ENCODE measurements at places on chromosomes 5 and 9. TPM values are rescaled to one million over a fixed set of nuclear protein-coding genes. Genes with fewer than 3 reads are reported as not detected.

The UHRF2 gene
- 59.2 TPM for total RNA-seq

DNA sequence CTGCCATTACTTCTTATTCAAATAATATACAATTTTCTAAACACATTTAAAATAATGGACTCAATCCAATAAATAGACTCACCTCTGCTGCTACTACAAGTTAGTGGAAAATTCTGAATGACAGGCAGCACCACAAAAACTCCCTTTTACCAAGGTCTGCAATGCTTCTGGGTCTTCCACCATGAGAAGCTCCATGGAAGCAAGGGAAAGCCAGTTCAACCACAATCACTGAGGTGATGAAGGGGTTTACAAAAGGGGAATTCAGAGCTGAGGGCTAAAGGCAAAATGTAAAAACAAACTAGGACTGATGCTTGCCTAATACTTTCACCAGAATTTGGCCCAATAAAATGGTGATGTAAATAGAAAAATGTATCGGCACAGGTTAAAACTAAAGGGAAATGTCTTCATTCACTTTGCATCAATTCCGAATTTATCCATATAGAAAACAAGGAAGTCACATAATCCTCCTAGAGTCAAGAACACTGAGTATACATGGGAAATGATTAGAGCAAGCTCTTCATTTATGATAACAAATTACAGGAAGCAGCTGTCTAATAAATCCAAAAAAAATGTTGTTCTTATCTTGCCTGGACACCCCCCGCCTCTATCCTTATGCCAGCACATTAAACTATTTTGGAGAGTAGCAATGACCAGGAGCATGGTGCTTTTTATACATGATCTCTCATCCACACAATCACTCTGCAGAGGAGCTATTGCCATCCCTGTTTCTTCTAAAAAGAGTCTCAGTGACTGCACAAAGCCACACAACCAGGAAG lies 66.3 kb upstream of the NFIB start:
- DNase-seq: no peak

GRCh38 chr5:79774171-79774854 lies 84.7 kb downstream of the CMYA5 start:
- DNase-seq: peak; percentile 38

The MARCHF11 gene
- 40.7 TPM for total RNA-seq

DNA sequence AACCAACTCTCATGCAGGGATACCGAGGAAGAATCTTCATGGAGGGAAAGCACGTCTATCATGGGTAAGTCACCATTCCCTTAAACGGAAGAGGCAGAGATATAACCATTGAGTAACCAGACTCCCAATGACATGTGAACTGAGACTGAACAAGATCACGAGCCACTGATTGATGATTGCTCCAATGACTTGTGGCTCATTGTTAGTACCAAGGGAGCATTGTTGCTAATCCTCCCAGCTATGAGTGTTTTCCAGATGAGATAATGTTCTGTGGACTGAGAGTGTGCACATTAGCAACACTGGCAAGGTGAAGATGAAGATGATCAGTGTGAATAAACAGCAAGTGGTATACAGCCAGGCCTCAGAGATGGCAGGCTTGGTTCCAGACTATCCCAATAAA lies 219.2 kb upstream of the MAP3K1 start:
- no peak for DNase-seq

GRCh38 chr9:88721025-88721424 lies 186.0 kb downstream of the NXNL2 start:
- no peak for DNase-seq

- DNase-seq: no peak
These were observed 6.2 kb downstream of the ZFYVE16 start for GRCh38 chr5:80414113-80414512.

DNA sequence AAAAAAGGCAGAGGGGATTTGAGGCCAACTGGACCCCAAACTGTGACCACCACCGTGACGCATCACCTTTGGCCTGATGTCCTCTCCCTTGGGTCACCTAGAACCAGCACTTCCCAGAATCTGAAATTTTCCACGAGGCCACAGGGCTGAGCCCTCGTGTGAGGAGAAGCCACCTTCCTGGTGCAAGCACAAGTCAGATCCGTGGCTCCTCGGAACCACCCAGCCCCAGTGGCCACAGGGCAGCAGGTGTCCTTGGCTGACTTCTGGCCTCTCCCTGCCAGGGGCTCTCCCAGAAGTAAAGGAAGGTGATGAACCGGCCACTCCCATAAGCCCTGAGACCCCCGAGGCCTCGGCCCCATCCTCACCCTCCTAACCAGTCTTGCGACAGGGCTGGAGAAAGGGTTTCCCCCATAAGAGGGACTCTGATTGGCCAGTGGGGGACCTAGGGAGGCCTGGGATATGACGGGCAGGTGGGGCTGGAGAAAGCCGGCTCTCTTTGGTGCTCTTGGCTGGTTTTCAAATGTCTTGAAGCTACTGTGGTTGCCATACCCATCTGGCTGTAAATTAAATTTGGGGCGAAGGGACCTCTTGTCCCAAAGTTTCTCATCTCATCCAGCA lies 20.9 kb upstream of the HMCN2 start:
- DNase-seq: no peak

DNA sequence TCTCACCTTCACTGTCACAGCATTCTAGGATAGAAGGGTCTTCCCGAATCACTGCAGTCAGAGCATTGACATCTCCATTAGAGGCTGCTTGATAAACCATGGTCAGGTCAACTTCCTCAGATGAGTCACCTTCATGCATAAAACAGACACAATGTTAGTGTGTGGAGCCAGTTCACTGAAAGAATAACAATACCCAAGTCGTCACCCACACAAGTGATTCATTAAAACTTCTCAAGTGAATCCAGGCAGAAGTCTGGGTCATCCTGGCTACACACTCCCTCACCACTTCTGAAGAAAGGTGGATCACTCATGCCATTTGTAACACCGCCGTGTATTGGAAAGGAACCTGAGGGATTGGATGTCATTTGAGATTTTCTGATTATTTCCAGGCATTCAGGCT lies 49.6 kb downstream of the ANKRD55 start:
- DNase-seq: no peak

GRCh38 chr5:77984587-77984986 lies 208.4 kb upstream of the TBCA start:
- DNase-seq: peak; percentile 25

GRCh38 chr5:674630-675011 lies 18.5 kb downstream of the TPPP start:
- peak; percentile 34 for DNase-seq

The CACFD1 gene
- 47.9 TPM for total RNA-seq

The GPR151 gene
- total RNA-seq: not detected

The CAVIN4 gene
- total RNA-seq: 3.5 TPM

DNA sequence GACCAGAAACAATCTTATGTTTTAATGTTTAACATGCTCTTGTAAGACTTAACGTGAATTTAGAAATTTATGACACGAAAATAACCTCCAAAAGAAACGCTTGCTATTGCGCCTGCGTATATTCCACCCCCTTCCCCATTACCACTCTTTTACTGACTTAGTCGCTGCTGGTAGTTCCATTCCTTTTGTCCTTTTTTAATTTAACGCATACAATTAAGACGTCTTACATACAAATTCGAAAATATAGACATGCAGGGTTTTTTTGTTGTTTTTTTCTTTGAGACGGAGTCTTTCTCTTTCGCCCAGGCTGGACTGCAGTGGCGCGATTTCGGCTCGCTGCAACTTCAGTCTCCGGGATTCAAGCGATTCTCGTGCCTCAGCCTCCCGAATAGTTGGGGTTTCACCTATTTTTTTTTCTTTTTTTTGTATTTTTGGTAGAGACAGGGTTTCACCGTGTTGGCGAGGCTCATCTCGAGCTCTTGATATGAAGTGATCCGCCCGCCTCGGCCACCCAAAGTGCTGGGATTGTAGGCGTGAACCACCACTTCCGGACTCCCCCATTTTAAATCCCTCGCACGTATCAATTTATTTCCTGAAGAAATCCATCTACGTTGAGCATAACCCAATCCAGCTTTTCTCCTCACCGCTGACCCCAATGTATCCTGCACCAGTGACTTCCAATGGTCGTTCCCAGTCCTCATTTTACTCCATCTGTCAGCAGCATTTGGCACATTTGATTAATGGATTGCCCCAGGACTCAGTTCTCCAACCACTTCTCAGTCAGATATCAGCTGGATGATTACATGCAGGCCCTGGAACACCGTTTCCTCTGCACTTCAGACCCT lies 684 bp upstream of the MED7 start:
- peak; percentile 64 for DNase-seq

GRCh38 chr5:150243590-150243989 lies 46.0 kb downstream of the CAMK2A start:
- no peak for DNase-seq

Data from testis (tissue), 5 donors.